Fibroblast of skin of back (primary cell): ENCODE measurements at places on chromosomes 13 and 19.

DNA sequence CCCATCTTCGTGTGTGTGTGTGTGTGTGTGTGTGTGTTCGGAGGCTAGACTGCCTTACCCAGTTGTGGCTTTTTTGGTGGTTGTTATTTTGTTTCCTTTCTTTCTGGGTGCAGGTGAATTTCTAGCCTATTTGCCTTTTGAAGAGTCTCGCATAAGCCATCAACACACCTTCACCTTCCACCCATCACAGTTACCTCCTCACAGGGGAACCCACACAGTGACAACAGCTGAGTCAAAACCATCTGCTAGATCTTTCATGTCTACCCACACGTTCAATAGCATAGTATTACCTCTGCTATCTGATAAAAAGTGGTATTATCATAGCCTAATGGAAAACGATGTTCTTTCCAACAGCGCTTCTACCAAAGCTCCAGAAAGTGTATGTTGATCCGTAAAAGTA lies 303.2 kb upstream of the TMTC4 start:
- no peak for DNase-seq

- peak; percentile 37 for DNase-seq
Observed at GRCh38 chr13:75850916-75851315, 214.8 kb downstream of the LMO7 start.

- DNase-seq = peak; percentile 69
Observed at GRCh38 chr19:55080121-55080967, 4.7 kb downstream of the EPS8L1 start.

DNA sequence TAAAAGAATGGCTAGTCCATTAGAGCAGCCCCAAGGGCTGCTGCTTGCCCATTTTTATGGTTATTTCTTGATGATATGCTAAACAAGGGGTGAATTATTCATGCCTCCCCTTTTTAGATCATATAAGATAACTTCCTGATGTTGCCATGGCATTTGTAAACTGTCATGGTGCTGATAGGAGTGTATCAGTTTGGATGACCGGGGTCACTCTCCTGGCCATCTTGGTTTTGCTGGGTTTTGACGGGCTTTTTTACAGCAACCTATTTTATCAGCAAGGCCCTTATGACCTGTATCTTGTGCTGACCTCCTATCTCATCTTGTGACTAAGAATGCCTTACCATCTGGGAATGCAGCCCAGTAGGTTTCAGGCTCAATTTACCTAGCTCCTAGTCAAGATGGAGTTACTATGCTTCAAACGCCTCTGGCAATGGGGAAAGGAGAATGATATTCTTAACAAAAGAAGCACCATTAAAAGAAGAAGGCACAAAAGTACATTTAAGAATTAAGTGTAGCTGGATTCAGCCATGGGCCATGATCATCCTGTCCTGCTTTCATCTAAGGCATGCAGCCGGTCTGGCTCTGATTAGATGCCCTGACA lies 1156.0 kb downstream of the PCDH9 start:
- no peak for DNase-seq

DNA sequence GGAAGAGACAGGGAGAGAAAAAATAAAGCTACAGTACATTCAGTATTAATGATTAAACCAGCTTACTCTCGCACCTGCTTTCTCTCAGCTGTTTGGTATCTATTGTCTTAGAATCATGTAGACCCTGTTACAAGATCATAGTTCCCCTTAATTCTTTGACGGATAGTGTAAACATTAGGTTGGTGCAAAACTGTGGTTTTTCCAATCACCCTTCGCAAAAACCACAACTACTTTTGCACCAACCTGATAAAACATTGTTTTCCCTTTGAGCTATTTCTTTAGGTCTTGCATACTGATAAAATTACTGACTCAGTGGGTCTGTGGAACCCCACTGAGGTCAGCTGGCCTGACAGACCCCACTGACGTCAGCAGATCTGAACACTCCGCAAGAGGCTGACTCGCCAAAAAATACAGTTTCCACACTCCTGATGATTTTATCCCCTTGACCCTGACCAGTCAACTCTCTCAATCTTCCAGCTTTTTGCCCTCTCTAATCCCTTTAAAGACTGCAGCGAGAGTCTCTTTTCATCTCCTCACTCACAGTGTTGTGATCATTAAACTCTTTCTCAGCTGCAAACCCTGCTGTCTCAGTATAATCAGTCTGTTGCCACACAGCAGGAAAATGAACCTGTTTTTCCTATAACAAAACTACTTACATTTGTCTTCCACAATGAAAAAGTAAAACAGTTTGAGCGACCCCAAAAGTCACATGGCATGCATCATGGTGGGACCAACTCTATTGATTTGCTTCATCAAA lies 123.9 kb downstream of the SLITRK6 start:
- no peak for DNase-seq
